ENCODE measurements at places on chromosomes 2 and 18.
A peak's percentile ranks its signal among the peaks of the same experiment; 100 is the strongest.

DNA sequence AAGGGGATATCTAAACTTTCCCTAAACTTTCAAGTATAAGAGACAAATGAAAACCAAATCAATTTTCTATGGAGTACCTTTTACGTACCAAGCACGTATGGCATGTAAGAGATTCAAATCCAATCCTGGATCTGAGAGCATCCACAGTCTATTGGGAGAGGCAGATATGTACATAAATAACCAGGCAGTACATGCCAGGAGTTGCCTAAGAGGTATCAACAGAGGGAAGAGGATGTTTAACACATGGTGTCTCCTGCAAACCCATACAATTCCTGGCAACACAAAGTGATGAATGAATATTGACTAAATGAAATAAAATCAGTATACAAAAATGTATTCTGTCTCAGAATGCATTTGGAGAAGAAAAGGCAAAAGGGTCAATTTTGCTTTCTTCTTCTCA lies 116.6 kb downstream of the PIGN start:
- peak; percentile 20 for DNase-seq

DNA sequence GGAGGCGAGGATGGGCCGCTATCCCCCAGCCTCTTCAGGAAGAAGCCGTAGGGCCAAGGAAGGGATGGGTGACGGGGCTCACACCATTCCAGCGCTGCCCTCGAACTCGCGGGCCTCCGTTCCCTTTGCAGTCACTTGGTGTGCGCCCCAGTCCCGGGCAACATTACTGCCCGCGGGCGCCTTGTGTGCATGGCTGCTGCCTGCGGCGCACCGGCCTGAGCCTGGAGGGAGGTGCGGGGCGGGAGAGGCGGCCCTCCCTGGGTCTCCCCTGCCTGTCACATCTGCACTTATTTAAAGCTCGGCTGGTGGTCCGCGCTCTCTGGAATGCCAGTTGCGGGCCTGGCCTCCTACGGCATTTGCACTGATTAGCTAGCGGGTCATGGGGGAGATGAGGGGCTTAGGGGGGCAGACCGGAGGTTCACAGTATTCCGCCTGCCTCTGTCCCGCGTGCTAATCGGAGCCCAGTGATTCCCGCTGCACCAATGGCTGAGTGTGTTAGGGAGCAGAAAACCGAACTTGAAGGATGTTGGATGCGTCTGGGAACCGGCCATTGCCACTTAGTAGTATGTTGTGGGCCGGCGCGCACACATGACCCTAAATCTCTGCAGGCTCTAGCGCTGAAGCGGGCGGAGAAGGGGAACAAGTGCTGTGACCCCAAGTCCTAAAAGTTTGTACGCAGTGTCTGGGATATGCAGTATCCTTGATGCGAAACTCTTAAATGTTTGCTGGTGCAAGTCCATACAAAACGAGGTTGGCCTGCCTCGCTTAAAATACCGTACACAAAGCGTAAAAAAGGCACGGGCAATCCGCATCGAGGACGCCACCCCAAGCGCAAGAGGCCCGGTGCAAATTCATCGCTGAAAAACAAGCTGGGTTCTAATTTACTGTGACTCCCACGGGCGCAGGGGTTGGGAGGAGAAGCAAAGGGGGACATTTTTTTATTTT lies 161.2 kb upstream of the SIX2 start:
- no peak for DNase-seq

DNA sequence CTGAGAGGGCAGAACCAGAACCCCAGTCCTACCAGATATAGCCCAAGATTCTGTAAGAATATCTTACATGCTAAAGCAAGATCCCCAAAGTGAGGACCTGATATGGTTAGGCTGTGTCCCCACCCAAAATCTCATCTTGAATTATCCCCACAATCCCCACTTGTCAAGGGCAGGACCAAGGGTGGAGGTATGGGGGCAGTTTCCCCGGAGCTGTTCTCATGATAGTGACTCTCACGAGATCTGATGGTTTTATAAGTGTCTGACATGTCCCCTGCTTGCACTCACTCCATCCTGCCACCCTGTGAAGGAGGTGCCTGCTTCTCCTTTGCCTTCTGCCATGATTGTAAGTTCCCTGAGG lies 19.9 kb downstream of the TTC32 start:
- no peak for DNase-seq

DNA sequence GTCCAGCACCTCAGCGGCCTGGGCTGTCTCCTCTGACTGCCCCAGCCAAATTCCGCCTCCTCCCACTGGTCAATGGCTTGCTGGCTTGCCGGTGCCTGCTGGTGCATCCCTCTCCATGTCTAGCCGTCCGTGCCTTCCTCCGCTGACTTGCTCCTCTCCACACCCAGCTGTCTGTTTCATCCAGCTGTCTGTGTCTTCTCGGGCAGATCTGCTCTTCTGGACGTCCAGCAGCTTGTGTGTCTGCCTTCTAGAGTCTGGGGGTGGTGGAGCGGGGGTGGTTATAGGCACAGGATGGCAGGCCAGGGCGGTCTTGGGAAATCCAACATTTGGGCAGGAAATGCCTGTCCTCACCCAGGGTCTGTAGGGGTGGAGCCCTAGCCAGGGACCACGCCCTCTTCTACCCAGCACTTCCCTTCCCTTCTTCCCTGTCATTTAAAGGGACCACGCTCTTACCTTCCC lies 369.2 kb downstream of the GALNT13 start:
- DNase-seq: no peak

- no peak for DNase-seq
Measured at GRCh38 chr2:30398084-30398873, 48.8 kb upstream of the LCLAT1 start.

- DNase-seq: peak; percentile 86
Measured at GRCh38 chr2:190947711-190948251, 66.2 kb downstream of the STAT1 start.

DNA sequence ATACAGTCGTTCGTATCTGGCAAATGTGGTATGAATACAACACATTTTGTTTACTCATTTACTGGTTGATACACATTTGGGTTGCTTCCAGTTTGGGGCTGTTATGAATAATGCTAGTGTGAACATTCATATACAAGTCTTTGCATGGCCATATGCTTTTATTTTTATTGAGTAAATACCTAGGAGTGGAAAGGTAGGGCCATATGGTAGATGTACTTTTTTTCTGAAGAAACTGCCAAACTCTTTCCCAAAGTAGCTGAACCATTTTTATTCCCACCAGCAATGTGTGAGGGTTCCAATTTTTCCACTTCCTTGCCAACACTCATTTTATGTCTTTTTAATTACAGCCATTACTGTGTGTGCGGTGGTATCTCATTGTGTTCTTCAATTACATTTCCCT lies 496.2 kb upstream of the NRXN1 start:
- DNase-seq: no peak

DNA sequence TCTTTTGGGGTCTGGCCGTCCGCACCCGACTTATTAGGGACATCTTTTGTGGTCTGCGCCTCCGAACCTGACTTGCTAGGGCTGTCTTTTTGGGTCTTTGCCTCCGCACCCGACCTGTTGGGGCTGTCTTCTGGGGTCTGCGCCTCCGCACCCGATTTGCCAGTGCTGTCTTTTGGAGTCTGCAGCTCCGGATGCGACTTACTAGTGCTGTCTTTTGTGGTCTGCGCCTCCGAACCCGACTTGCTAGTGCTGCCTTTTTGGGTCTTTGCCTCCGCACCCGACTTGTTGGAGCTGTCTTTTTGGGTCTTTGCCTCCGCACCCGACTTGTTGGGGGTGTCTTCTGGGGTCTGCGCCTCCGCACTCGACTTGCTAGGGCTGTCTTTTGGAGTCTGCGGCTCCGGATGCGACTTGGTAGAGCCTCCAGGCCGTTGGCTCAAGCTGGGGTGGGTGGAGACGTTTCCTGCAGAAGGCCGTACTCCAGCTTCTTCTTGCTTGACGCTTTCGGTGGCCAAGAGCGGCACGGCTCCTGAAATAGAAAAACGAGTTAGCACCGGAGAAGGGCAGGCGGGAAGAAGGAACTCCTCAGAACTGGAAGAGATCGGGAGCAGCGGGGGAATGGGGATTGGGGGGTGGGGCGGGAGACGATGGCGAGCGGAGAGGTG lies 498 bp downstream of the TGOLN2 start:
- peak; percentile 65 for DNase-seq

DNA sequence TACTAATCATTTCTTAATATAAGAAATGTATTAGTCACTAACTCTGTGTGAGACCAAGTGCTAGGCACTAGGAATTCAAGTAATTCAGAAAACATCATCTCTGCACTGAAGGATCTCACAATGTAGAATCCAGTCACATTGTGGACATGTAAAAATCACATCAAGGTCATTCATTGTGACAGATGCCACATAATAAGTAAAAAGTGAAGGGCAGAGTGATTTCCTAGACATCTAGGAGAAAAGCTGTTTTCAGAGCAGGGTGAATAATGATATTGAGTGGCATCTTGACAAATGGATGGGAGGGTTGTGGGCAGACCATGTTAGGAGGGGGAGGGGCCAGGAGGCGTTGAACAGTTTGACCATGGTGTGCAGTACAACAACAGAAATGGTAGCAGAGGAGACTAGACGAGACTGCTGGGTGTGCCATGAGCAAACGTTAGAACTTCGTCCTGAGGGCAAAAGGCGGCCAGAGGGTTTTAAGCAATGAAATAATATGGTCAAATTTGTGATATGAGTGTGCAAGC lies 93.8 kb downstream of the DTNA start:
- DNase-seq: no peak

DNA sequence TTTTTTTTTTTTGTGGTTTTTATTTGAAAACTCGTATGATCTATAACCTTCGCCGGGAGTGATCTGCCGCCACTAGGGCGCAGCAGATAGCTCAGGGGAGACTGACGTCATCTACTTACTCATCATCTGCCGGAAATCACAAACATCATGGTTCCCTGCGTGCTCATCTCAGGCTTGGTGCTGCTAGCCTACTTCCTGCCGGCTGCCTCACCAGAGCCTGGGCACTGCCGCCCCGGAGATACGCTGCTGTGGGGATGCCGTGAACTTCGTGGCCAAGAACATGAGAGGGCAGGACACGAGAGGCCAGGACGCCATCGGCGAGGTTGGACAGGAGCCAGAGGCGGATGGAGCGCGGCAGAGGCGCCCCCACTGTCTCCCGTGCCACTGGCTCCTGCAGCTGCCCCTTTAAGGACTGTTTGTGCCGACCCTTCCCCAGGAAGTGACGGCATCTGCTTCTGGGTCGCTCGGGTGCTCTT lies 68.8 kb downstream of the DOK6 start:
- DNase-seq: no peak

DNA sequence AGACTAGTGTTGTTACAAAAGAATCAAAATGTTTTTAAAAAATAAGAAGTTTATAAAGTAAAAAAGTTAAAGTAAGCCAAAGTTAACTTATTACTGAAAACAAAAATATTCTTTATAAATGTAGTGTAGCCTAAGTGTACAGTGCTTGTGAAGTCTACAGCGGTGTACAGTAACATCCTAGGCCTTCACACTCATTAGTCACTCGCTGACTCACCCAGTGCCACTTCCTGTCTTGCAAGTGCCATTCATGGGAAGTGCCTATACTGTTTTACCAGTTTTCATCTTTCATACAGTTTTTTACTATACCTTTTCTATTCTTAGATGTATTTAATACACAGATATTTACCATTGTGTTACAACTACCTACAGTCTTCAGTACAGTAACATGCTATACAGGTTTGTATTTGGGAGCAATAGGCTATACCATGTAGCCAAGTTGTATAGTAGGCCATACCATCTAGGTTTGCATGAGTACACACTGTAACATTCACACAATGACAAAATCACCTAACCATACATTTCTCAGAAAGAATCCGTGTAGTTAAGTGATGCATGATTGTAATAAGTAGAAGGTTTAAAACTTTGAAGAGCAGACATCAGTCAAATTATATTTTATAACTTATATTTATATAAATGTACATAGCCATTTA lies 13.4 kb downstream of the SERPINB7 start:
- DNase-seq: peak; percentile 70

DNA sequence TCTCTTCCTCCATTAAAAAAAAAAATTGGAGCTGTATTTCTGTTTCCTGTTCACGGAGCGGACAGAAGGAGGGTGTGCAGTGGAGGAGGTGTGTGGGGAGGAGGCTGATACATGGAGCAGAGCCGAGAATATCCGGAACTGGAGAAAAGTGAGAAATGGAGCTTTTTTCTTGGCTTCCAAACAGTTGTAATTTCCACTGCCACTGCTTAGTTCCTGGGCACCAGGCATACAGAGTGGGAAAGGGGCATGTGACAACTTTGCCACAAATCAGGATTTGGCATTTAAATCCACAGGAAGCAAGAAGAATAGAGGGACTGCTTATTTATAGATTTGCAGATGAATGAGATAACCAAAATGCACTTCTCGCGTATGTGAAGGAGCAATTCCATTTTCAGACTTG lies 71.2 kb downstream of the BCL11A start:
- DNase-seq: no peak

DNA sequence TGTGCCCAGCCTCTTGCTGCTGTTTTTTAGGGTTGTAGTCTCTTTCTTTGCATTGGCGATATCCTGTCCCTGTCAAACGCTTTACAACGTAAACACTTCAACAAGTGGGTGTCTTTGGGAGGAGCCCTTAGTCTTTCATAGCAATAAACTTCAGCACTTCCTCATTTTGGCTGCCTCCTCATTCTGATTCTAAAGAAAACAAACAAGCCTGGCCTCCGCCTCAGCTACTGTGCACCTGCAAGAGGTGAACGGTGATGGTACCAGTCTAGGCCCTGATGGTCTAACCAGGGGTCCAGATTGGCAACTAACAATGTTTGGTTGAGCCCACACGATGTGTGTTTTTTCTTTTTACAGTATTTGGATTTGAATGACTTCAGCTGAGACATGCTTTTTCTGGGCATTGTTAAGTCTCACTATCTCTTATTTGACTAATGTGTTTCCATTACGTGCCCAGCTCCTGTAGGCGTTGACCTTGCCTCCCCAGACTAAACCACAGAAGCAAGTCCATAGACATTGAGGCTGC lies 53.2 kb upstream of the CUL3 start:
- DNase-seq: no peak

DNA sequence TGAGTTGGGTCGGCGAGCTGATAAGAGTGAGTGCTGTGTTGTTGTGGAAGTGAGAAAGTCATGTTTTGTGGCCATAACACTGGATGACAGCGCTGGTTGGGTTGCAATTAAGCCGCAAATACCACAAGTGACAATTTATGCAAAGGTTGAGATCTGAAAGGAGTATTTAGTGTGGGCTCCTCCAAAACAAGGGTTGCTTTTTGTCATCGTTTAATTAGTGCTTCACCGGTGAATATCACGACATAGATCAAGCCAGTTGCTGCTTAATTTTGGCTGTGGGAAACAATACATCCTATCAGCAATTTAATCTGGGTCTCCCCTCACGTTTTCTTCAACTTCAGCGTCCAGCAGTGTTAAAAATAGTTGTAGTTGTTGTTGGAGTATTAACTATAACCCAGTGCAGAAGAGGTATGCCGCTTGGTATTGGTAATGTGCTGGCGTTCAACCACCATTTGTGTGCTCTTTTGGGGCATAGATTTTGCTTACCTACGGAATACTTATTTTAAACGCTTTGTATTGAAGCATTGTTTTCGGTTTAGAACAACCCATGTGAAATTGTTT lies 662 bp downstream of the ACVR2A start:
- DNase-seq: peak; percentile 44

All from adipocyte (in vitro differentiated cells).